ENCODE measurements at places on chromosomes 5 and 9. TPM values are rescaled to one million over a fixed set of nuclear protein-coding genes. Genes with fewer than 3 reads are reported as not detected.

HMCN2 gene
- total RNA-seq, result 18.8 TPM

NMUR2 gene
- not detected for total RNA-seq

CARTPT gene
- total RNA-seq, result 8.8 TPM

PCDH12 gene
- total RNA-seq, result 6.1 TPM

SYNPO gene
- 31.6 TPM for total RNA-seq

SGCD gene
- total RNA-seq, result 8.8 TPM

TSSK1B gene
- 0.93 TPM for total RNA-seq

ZNF883 gene
- total RNA-seq, result 1.2 TPM

TMEM174 gene
- not detected for total RNA-seq
